ENCODE measurements at places on chromosomes 13 and 19. TPM values are rescaled to one million over a fixed set of nuclear protein-coding genes. Genes with fewer than 3 reads are reported as not detected.
A peak's percentile ranks its signal among the peaks of the same experiment; 100 is the strongest.

PLPPR3 gene
- not detected for total RNA-seq

DNA sequence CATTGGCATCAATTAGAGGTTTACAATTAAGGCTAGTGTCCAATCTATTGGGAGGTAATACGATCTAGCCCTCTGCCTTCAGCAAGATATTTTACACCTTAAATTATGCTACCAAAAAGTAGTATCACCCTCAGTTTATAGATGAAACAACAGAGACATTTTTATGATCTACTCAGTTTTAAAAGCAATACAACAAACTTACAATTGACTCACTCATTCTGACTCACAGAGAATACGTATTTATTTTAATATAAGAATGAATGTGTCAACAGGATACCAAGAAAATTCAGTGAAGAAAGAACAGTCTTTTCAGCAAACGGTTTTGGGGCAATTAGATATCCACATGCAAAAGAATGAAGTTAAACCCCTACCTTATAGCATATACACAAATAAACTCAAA is 32.5 kb upstream of the STARD13 start:
- no peak for DNase-seq

RYR1 gene
- total RNA-seq, result 2.9 TPM

DNA sequence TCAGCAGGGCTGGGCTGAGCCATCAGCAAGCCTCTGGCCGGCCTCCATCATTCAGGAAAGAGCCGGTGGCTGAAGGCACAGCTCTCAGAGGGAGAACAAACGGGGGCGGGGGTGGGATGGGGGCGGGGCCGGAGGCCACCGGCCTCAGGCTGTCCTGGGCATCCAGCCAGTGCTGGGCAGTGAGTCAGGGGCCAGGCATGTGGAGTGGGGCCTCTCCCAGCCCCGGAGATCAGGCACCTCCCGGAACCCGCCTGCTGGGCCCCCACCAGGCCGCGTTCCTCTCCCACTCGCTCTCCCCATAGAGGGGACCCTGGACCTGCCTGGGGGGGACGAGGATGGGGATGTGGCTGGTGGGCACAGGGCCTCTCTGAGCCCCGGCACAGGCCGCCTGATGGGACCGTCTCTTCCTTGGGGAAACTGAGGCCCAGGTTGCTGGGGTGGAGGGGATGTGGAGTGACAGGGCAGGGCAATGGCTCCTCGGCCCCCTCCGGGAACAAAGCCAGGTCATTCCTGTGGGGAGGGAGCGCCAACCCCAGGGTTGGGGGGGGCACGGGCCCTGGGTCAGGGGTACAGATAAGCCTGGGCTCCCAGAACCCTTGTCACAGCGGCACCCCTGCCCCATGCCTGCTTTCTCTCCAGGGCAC is 12.9 kb downstream of the SPC24 start:
- DNase-seq, result no peak

GRCh38 chr19:2084993-2085720 is 11.0 kb downstream of the MOB3A start:
- DNase-seq, result peak; percentile 93

ADGRE2 gene
- total RNA-seq, result 0.44 TPM

DNA sequence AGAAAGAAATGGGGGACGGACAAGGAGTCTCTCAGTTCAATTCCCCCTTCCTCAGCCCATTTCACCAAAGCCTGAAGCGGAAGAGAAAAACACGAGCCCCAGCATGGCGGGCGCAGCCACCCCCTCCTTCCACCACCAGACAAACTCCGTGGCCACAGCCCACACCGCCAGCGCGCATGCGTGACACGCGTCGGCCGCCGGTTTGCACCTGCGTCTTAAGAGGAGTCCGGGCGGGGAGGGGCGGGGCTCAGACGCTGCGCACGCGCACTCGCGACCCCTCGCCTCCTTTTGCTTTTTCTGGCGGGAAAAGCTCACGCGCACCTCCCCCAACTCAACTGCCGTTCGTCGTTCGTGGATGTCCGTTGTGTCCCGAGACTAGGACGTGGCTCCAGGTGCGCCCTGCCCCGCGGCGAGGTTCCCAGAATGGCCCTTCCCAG is at the start of gene KASH5:
Gene KASH5 (plus strand): TSS at position 314 of the 437 bp plus-strand sequence. CDS start 2,635 bp downstream, outside the sequence.
- peak; percentile 87 for DNase-seq

DNA sequence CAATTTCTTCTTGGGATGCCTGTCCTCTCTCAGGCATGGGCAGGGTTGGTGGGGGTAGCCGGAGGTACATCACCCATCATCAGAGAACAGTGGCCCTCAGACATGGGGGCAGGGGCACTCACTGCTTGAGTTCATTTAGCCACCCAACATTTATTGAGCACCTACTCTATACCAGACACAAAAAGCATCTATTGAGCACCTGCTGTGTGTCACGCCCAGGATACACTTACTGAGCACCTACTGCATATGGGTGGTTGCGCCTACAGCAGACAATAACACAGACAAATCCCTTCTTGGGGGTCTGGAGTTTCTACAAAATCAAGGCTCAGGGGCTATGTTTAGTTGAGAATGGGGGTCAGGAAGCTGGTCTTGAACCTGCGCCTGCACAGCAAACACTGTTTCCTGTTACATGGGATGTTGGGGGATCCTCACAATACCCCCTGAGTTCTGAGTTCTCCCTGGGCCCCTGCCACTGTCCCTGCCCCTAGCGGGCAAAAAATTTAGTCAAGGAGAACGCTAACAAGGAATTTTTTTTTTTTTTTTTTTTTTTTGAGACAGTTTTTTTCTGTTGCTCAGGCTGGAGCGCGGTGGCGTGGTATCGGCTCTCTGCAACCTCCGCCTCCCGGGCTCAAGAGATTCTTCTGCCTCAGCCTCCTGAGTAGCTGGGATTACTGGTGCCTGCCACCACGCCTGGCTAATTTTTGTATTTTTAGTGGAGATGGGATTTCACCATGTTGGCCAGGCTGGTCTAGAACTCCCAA is 11.6 kb downstream of the RCN3 start:
- DNase-seq, result no peak

- no peak for DNase-seq
These were observed 32.6 kb downstream of the TFDP1 start for GRCh38 chr13:113616991-113617749.

Data from activated naive CD8-positive, alpha-beta T cell treated with anti-CD3 and anti-CD28 coated beads, Interleukin-2, amount 10 ng/mL, durations not matched to agents 7 days and 5 days (primary cell).